ENCODE measurements at places on chromosomes 4 and X.
A peak's percentile ranks its signal among the peaks of the same experiment; 100 is the strongest.

GRCh38 chrX:107508925-107509324 is 59.5 kb downstream of the FRMPD3 start:
- peak; percentile 7 for DNase-seq

- DNase-seq: no peak
Measured at GRCh38 chrX:118423558-118423957, 72.1 kb upstream of the DOCK11 start.

- DNase-seq: no peak
Measured at GRCh38 chr4:67973608-67974007, 10.3 kb upstream of the TMPRSS11A start.

- peak; percentile 20 for DNase-seq
Measured at GRCh38 chrX:124231451-124231759, 101.1 kb upstream of the TEX13D start.

DNA sequence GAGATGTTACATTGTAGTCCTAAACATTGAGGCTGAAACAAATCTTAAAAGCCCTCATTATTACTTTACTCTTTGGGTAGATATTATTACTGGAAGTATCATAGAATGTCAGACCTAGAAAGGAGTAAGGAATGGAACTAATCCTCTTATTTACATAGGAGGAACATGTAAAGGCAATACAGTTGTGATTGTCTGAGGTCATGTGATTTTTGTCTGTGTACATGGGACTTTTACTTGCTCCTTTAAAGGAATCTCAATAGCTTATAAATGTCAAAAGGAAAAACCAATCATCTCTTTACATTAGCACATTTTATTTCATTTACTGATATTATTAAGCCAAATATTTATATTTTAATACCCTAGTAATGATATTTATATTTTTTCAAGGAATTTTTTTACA is 568.2 kb downstream of the CCSER1 start:
- DNase-seq: no peak

DNA sequence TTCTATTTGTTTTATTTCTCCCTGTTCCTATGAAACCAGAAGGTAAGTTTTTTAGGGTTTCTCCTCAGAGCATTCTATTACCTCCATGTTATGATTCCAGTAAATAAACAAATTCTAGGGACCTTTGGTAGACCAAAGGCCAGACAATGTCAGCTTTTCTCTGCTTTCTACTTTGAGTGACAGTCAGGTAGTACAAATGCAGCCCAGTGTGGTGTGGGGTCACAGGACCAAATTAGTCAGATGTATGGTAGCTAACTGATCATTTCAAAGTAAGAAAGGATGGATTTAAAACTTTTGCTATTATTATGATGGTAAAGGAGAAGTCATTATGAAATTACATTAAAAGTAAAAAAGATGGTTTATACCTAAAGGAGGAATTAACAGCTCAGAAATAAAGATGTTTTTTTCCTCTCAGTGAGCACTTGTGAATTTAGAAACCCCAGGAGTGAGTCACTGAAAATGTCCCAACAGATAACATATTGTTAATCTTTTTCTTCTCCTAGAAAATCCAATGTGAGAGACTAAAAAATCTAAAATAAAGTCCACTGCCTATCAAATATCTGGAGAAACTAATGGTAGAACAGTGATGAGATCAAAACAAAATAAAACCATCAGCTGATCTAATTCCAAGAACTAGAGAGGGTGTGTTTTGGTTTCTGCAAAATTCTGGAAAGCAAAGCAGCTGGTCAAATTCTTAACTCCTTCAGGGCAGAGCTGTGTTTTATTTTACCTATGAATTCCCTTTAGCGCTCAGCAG is 16.6 kb upstream of the KLHL2 start:
- no peak for DNase-seq

DNA sequence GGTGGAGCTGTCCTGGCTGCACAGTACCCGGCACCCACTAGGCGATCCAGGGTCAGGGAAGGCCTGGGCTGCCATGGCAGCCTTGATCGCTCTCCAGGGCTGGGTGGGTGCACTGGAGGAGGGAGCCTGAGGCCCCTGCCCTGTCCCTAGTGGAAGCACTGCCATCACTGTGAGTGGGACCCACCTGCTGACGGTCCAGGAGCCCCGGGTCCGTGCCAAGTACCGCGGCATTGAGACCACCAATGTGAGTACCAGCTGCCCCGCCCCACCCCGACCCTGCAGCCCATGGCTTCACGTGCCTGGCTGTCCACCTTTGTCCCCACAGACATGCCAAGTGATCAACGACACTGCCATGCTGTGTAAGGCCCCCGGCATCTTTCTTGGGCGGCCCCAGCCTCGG is 8.8 kb downstream of the PLXNA3 start:
- DNase-seq: no peak

DNA sequence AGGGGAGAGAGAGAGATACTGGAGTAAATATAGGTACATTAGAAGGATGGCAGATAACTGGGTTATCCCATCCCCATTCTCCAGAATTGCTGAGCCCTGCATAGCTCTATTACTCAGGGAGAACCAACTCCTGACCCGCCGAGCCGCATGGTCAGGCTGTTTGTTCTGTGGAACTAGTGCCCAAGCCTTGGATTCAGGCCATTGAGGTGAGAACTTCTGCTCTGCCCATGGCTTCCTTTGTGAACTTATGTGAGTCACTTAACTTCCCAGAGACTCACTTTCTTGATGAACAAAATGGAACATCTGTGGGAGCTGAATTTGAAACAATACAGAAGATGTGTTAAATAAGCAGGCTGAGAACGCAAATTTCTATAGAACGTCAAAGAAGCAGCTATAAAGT is 54.2 kb downstream of the SPATA18 start:
- DNase-seq: no peak

DNA sequence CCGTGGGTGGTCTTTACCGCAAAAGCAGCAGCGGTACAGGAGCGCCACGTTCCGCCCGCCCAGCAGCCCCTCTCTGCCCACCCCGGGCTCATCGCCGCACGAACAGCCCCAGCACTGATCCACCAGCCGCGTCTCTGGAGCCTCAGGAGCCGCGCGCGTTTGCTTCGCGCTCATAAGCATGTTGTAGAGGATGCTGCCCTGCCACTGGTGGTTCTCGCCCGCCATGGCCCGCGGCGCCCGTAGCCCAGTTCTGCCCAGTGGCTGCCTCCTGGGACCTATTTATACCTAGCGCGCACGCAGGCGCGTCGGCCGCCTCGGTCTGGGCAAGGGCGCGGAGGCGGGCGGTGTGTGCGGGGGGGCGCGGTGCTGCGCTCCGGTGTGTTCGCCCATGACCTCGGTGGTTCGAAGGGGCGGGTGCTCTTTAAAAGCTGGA is at the start of gene NR0B1:
Gene NR0B1, minus strand, starts transcription at position 252 of the 433 bp plus-strand sequence. Its CDS starts 27 bp downstream, at position 225.
- peak; percentile 34 for DNase-seq

GRCh38 chrX:119252716-119253115 is 16.6 kb downstream of the PGRMC1 start:
- no peak for DNase-seq

- DNase-seq: no peak
Measured at GRCh38 chrX:311156-312129, 7.2 kb downstream of the GTPBP6 start.

GRCh38 chr4:171117457-171117856 is 695.7 kb upstream of the GALNTL6 start:
- no peak for DNase-seq

DNA sequence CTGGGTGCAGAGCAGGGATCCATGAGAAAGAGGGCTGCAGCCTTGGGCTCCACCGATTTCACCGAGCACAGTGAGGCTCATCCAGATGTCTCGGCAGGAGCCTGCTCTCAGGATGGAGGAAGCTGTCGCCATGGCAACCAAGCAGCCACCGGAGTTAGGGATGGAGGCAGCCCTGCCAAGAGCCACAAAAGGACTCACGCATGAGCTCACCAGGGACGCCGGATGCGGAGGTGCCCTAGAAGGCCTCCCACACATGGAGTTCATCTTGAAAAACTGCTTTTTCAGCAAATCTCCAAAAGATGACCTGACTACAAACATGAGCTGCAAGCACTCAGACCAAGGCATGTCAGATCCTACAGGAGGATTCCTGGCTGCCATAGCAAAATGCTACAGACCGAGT is 90.7 kb downstream of the WFS1 start:
- DNase-seq: peak; percentile 81

DNA sequence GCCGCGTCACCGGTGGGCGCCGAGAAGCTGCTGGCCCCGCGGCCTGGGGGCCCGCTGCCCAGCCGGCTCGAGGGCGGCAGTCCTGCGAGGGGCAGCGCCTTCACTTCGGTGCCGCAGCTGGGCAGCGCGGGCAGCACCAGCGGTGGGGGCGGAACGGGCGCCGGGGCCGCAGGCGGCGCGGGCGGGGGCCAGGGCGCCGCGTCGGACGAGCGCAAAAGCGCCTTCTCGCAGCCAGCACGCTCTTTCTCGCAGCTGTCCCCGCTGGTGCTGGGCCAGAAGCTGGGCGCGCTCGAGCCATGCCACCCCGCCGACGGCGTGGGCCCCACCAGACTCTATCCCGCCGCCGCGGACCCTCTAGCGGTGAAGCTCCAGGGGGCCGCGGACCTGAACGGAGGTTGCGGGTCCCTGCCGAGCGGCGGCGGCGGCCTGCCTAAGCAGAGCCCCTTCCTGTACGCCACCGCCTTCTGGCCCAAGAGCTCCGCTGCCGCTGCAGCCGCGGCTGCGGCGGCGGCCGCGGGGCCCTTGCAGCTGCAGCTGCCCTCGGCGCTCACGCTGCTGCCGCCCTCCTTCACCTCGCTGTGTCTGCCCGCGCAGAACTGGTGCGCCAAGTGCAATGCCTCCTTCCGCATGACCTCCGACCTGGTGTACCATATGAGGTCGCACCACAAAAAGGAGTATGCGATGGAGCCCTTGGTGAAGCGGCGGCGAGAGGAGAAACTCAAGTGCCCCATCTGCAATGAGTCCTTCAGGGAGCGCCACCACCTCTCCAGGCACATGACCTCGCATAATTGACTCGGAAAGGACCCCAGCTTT is 5.6 kb downstream of the PRDM8 start:
- DNase-seq: peak; percentile 62

DNA sequence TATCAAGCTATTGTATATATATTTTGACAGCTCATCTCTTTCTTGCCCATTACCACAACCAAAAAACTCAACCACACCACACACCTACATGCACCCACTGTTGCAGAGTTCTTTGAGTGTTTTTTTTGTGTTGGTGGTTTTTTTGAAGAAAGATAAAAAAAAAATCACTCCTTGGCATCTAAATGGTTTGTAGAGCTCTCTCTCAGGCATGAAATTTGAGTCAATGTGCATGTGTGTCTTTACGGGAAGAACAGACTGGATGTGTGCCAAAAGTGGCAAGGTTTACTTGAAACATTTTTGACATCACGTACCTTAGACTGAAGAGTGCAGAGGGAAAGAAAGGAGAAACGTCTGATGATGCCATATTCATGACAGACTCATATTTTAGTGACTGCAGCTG is 154.2 kb downstream of the FHIP1A start:
- DNase-seq: no peak

DNA sequence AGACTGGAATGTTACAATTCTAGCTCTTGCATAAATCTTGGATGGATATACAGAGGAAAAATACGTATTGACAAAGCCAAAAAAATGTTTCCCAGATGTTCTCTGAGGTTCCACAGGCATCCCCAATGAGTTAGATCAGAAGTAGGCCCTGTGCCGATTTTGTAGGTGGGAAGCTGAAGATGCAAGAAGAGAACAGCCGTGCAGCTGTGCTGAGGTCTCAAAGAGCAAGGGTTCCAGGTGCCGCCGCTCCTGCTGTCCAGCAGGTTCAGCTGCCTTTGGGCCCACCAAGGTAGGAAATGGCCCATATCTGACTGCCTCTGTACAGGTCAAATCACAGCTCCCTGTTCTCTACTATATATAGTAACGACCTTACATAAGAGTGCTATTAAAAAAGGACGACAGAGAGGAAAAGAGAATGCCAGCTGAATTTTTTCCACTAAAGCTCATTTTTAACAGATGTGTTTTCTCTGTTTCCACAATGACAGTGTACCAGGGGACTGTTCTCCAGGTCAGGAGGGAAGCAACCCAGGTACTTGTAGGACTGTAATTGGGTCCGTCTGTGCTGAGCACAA is 155.6 kb downstream of the CBR4 start:
- no peak for DNase-seq

- no peak for DNase-seq
Measured at GRCh38 chr4:47209833-47210232, 178.5 kb downstream of the GABRB1 start.

- peak; percentile 27 for DNase-seq
Measured at GRCh38 chr4:150789864-150790263, 207.9 kb downstream of the MAB21L2 start.

- no peak for DNase-seq
Measured at GRCh38 chr4:186932631-186933187, 209.1 kb upstream of the FAT1 start.

DNA sequence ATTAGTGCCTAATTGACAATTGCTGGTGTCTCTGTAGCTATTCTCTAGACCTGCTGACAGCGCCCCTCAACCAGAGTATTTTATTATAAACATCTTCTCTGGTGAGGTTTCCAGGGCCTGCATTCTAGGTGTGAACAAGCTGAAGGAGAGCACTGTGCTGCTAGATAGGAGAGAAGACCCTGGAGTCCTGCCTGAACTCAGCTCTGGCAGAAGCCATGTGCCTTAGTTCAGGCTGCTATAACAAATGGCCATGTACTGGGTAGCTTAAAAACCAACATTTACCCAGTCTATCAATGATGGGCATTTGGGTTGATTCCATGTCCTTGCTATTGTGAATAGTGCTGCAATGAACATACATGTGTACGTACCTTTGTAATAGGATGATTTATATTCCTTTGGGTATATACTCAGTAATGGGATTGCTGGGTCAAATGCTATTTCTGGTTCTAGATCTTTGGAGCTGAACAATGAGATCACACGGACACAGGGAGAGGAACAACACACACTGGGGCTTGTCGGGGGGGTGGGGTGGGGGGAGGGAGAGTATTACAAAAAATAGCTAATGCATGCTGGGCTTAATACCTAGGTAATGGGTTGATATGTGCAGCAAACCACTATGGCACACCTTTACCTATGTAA is 185.5 kb upstream of the CPEB2 start:
- no peak for DNase-seq

DNA sequence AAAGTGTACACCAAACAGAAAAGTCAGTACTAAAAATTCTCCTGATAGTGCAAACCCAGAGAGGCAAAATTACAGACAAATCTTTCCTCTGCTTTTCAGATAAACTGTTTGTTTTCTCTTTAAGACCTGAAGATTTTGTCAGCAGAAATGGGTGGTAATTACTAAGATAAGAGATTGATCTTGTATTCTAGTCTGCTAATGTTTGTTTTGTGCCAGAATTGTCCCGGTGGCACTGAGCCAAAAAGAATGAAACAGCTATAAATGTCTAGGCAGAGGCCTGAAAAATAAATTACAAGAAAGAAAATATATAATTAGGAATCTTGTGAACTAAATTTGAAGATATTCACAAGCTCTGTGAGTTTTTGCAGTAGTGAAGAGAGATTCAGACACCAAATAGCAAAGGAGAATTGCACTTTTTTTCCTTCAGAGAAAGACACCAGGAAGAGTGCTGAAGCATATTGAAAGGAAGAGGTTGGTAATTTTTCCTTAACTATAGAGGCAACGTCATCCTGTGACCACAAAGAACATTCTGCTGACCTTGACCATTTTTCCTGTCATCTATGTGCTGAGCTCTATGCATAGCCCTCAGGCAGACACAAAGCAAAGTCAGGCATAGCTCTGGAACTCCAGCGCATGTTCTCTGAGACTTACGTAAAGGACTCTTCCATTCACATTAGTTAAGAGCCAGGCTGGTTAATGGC is 314.5 kb upstream of the RASGEF1B start:
- no peak for DNase-seq

- peak; percentile 73 for DNase-seq
Measured at GRCh38 chr4:174522183-174523024, at the start of gene HPGD. Gene HPGD, minus strand, starts transcription at chr4:174522488. Its CDS starts 37 bp downstream, at chr4:174522451.

Measured in GM23338 (cell line).